Kidney tubule cell (primary cell): ENCODE measurements at places on chromosomes 11 and 22.
A peak's percentile ranks its signal among the peaks of the same experiment; 100 is the strongest.

- peak; percentile 41 for DNase-seq
These were observed 27.0 kb downstream of the P4HA3 start for GRCh38 chr11:74284466-74284865.

GRCh38 chr22:50471197-50471847 lies 3.5 kb downstream of the SBF1 start:
- no peak for DNase-seq

DNA sequence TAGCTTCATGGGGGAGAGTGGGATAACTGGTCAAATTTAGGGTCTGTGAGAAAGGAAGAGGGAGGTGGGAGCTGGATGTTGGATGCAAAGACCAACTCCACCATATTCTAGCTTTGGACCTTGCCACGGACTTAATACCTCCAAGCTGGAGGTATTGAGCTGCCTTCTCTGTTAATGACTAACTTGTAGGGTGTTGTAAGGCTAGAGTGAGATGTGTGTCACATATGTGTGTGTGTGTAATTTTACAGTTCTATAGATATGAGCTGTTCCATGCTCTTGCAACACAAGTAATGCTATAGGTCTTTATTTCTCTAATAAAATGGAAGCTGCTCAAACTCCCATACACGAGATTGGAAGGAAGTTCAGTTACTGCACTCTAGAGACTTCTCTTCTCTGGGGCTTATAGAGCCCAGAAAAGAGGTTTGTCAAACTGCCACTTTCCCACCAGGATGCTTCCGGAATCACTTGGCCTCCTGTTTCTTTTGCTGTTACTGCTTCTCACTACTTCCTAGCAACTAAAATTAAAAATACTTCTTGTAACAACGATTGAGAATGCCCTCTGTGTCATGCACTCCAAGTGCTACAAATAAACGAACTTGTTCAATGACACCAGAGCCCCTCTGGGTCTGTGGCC lies 16.0 kb upstream of the FJX1 start:
- no peak for DNase-seq

DNA sequence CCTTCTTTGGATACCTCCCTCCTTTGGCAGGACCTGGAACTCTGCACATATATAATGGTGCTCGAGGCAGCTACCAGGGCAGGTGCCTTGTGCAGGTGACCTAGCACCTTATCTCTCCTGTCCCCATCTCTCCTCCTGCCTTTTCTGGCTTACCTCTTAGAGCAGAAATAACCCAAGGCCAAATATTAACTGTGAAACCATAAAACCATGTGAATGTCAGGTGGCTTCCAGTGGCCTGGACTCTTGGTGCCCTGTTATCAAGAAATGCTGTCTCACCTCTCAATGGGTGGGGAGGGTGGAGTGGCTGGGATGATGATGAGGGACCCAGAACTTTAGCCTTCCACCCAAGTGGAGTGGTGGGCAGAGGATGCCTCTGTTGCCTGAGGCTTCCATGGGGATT lies 42.9 kb downstream of the YWHAH start:
- no peak for DNase-seq

GRCh38 chr11:121591405-121592033 lies 138.8 kb upstream of the SORL1-AS1 start:
- DNase-seq, result peak; percentile 75

GRCh38 chr11:123404676-123405075 lies 25.4 kb upstream of the GRAMD1B start:
- DNase-seq, result no peak

DNA sequence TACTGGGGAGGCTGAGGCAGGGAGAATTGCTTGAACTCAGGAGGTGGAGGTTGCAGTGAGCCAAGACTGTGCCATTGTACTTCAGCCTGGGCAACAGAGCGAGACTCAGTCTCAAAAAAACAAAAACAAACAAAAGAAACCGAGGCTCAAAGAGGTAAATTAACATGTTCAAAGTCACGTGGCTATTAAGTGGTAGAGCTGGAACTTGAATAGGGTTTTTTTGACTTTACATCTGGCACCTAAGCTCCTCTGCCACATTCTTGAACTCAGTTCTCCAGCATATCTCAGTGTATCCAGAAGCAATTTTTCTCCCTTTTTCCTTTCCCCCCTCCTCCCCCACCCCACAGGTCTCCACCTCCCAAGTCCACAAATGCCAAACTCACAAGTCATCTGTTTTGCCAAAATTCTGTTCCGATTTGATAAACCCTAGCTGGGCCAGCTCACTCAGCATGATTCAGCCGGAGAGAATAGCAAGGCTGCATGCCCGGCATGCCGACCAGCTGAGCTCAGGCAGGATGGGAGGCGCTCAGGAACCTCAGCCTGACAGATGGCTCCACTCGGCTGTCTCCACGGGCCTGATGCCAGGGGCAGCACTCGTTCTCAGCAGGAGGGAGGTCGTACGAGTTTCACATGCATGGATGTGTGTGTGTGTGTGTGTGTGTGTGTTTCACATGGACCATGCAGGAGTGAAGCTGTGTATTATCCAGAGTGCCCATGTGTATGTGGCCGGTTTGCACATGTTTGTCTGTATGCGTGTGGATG lies 63.2 kb upstream of the RRAS2 start:
- peak; percentile 100 for DNase-seq

DNA sequence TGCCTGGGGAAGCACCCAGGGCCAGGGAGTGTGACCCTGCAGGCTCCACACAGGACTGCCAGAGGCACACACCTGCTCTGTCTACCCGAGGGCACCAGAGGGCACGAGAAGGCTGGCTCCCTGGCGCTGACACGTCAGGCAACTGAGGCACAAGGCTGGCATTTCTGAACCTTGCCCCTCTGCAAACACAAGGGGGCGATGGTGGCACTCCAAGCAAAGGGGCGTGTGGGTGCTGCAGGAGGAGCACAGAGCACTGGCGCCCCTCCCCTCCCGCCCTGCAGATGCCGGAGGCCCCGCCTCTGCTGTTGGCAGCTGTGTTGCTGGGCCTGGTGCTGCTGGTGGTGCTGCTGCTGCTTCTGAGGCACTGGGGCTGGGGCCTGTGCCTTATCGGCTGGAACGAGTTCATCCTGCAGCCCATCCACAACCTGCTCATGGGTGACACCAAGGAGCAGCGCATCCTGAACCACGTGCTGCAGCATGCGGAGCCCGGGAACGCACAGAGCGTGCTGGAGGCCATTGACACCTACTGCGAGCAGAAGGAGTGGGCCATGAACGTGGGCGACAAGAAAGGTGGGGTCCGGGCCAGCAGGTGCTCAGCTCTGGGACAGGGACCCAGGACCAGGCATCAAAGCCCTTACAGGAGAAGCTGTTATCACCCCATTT lies 20.8 kb upstream of the TXNRD2 start:
- peak; percentile 81 for DNase-seq

GRCh38 chr11:78573271-78573670 lies 1.4 kb downstream of the NARS2 start:
- no peak for DNase-seq

DNA sequence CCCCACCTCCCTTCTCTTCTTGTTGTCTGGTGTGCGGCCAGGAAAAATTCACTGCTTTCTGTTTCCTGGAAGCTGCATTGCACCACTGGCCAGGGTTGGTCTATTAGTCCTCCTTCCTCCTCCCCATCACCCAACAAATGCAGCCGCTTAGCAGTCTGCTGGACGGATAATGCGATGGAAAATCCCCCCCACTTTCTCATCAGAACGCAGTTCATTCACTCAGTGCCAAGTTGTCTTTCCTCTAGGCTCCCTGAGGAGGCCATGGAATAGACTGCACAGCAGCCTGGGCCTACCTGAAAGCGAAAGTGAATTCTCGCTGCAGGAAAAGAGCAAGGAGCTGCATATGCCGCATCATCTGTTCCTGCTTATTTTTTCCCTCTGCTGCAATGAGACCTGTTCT lies 513.6 kb downstream of the METTL15 start:
- peak; percentile 34 for DNase-seq

DNA sequence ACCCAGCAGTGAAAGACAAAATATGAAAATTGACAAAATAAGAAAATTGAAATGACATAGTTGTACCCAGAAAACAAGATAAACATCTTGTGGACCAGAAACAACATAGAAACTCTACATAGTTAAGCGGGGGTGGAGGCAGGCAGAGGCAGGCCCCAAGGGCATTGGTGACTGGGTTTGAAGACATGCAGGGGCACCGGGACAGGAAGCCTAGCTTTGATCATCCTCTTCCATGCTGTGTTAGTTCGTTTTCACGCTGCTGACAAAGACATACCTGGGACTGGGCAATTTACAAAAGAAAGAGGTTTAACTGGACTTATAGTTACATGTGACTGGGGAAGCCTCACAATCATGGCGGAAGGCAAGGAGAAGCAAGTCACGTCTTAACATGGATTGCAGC lies 33.5 kb upstream of the CRTAM start:
- peak; percentile 17 for DNase-seq

- DNase-seq, result no peak
These were observed 602 bp upstream of the AQP11 start for GRCh38 chr11:77589181-77589520.

- DNase-seq, result no peak
These were observed 5.9 kb upstream of the ARL14EP start for GRCh38 chr11:30317030-30317429.

- no peak for DNase-seq
These were observed 226.9 kb downstream of the SNX19 start for GRCh38 chr11:130689222-130689908.

- DNase-seq, result no peak
These were observed 41.8 kb downstream of the OSBPL5 start for GRCh38 chr11:3123305-3123704.

GRCh38 chr11:45926536-45927331 lies 4.3 kb downstream of the LARGE2 start:
- no peak for DNase-seq

DNA sequence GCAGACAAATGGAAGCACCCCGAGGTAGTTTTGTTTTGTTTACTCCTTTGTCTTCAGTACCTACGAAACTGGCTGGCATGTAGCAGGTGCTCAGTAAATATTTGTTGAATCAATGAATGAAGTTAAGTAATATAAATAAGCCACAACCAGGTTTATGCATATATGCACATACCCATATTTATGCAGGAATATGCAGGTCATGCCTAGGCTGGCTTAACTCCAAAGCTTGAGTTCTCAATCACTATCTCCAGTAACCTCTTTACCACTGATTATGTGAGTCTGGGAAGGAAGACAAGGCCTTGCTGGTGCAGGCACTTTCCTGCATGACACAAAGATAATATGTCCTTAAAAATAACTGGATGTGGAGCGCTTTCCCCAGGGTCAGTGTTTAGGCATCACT lies 27.5 kb downstream of the ARL14EP start:
- no peak for DNase-seq

DNA sequence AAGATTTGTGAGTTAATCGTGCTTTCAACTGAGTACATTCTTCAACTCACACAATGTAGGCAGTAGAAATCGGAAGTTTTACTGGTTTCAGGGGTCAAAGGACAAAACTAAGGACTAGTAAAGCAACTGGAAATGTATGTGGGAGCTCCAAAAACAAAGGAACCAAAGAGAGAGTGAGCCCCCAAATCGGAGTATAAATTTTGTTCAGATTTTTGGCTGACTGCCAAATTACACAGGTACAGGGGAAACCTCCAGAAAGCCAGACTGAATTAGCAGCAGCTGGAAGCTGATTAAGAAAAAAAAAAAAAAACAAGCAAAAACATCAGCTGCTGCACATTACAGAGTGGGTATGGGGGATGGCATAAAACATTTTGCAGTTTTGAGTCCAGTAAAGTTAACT lies 75.2 kb upstream of the GNAZ start:
- DNase-seq, result no peak
